ENCODE measurements at places on chromosomes 11 and 22.

DNA sequence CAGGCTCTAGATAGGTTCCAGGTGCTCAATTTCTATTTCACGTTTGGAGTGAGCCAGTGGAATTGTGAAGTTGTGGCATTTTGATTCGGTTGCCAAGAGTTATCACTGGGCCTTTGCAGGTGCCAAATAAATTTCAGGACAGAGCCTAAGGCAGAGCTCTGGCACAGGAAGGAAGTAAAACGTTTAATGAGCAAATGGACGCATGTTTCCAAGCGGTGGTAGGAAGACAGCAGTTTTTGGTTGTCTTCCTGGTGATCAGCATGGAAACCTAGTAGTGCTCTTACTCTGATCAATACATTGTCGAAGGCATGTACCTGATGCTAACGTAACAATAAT, 452 bp downstream of the BIRC3 start:
- H3K4me1 ChIP-seq: peaks cover 20% of the 10 kb centered on the region
- peak overlapping the region; percentile 68 for H3K27ac ChIP-seq
- H3K27me3 ChIP-seq: no peaks in the 10 kb centered on the region
- no peak for DNase-seq
- no peaks in the 10 kb centered on the region for H3K36me3 ChIP-seq
- H3K4me3 ChIP-seq: peak overlapping the region; percentile 62

GRCh38 chr22:31085928-31086327, 4.8 kb downstream of the SMTN start:
- H3K4me3 ChIP-seq: peak overlapping the region; percentile 92
- no peak for DNase-seq
- H3K4me1 ChIP-seq: no peaks in the 10 kb centered on the region
- no peaks in the 10 kb centered on the region for H3K27me3 ChIP-seq
- peaks cover 76% of the 10 kb centered on the region for H3K36me3 ChIP-seq

DNA sequence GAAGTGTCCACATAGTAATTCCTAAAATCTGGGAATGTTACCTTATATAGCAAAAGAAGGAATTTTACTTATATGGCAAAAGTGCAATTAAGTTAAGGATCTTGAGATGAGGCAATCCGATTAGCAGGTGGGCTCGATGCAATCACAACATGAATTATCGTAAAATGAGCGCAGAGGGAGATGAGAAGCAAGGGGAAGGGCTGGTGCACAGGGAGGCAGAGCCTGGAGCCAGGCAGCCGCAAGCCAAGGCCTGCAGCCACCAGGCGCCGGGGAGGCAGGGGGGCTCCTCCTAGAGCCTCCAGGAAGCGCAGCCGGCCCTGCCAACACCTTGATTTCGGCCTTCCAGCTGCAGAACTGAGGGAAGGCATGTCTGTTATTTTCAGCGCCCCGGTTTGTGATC, 85.7 kb downstream of the CELSR1 start:
- H3K36me3 ChIP-seq: no peaks in the 10 kb centered on the region
- no peak overlapping the region for H3K27ac ChIP-seq
- H3K27me3 ChIP-seq: no peaks in the 10 kb centered on the region
- no peak overlapping the region for H3K4me3 ChIP-seq
- no peaks in the 10 kb centered on the region for H3K4me1 ChIP-seq

- H3K27ac ChIP-seq: peak overlapping the region; percentile 80
- H3K4me1 ChIP-seq: no peaks in the 10 kb centered on the region
- peaks cover 33% of the 10 kb centered on the region for H3K36me3 ChIP-seq
- H3K4me3 ChIP-seq: peak overlapping the region; percentile 79
Measured at GRCh38 chr11:67302571-67303131, 679 bp upstream of the SSH3 start.

GRCh38 chr11:117591316-117592039, 205.5 kb downstream of the DSCAML1 start:
- no peak for DNase-seq
- no peak overlapping the region for H3K27ac ChIP-seq
- no peak overlapping the region for H3K4me3 ChIP-seq
- no peaks in the 10 kb centered on the region for H3K27me3 ChIP-seq

DNA sequence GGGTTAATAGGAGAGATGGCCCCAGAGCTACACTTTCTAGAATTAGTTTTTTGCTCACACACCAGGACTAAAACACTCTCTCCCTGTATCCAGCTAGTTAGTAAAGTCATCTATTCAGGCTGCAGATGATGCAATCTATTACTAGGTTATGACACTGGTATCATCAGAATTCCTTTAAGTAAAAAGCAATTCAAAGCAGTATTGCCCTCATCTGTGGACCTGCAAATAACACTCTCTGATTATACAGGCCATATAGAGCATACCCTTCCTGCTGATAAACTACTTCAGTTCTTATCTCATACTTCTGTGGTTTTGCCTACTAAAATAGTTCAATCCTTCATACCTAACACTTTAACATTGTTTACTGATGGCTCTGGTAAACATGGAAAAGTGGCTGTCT, 13.5 kb upstream of the MTMR2 start:
- no peak overlapping the region for H3K4me3 ChIP-seq
- no peak overlapping the region for H3K27ac ChIP-seq
- no peaks in the 10 kb centered on the region for H3K27me3 ChIP-seq

- H3K27ac ChIP-seq: no peak overlapping the region
- no peaks in the 10 kb centered on the region for H3K27me3 ChIP-seq
- H3K36me3 ChIP-seq: no peaks in the 10 kb centered on the region
Measured at GRCh38 chr11:113137713-113138529, 176.5 kb upstream of the TTC12 start.

DNA sequence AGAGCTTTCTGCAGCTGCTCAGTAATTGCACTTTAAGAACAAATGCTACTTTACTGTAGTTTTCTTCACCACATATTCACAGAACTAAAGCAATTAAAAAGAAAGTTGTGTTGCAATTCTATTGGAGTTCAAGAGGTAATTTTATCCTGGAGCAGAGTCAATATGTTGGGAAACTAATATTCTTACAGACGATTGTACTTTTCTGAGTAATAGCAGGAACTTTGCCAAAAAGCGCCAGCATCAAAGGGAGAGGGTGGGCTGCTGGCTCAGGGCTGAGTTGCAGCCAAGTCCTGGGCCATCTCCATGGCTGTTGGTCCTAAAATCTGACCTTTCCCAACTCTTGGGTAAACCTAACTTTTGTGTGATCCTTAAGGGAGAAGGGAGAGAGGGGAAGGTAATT, 73.6 kb upstream of the MYO18B start:
- no peak for DNase-seq
- no peaks in the 10 kb centered on the region for H3K4me1 ChIP-seq
- no peaks in the 10 kb centered on the region for H3K27me3 ChIP-seq
- H3K27ac ChIP-seq: no peak overlapping the region
- H3K36me3 ChIP-seq: no peaks in the 10 kb centered on the region

DNA sequence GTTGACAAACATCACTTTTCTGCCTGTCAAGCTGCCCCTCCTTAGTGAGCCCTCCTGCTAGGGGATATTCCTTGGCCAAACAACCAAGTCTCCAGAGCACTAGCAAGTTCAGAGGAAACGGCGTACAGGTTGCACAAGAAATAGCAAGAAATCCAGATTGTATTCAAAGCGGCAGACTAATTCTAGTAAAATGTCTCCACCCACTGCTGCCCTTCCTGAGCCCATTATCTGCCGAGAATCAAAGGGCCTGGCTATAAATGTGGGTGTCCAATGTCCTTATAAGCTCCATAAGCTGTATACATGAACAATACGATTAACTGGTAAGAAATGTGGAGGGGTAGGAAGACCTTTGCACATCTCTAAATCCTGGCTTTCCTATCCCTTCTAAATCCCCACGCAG, 44.0 kb upstream of the AKIP1 start:
- H3K27me3 ChIP-seq: no peaks in the 10 kb centered on the region
- H3K4me3 ChIP-seq: no peak overlapping the region
- no peak for DNase-seq
- H3K36me3 ChIP-seq: no peaks in the 10 kb centered on the region
- peaks cover 3% of the 10 kb centered on the region for H3K4me1 ChIP-seq

- DNase-seq: no peak
- H3K4me3 ChIP-seq: no peak overlapping the region
- H3K36me3 ChIP-seq: peaks cover 31% of the 10 kb centered on the region
Measured at GRCh38 chr11:68569357-68569756, 108.8 kb downstream of the PPP6R3 start.

- H3K4me3 ChIP-seq: no peak overlapping the region
- no peak for DNase-seq
- H3K27ac ChIP-seq: no peak overlapping the region
- H3K27me3 ChIP-seq: no peaks in the 10 kb centered on the region
Measured at GRCh38 chr11:109697140-109697843, 275.3 kb downstream of the C11orf87 start.

DNA sequence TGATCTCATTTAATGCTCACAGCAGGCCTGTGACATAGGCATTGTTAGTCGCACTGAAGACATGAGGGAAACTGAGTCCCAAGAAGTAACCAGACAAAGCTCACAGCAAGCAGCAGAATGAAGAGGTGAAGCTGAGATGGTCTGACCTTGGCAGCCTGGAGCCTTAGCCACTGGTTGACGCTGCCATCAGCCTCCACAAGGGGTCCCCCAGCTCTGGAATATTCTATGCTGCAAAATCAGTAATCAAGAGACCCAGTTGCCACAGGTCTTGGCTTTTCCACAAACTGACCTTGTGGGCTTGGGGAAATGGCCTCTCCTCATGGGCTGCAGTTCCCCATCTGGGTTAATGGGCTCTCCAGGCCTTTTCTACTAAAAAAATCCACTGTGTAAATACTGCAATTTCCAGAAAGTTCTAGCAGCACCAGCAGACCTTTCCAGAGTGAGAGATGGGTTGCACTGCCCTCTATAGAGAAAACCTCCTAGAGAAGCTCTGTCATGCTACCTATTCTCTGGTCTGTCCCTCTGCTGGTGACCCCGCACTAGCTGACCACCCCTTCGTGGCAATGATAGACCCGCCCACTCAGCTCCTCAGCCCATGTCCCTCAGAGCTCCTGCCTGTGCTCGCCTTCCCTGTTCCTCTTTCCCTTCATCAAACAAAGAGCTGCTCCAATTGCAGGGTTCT, 22.6 kb upstream of the ISX start:
- H3K27ac ChIP-seq: no peak overlapping the region
- no peak for DNase-seq
- no peaks in the 10 kb centered on the region for H3K36me3 ChIP-seq
- no peak overlapping the region for H3K4me3 ChIP-seq

DNA sequence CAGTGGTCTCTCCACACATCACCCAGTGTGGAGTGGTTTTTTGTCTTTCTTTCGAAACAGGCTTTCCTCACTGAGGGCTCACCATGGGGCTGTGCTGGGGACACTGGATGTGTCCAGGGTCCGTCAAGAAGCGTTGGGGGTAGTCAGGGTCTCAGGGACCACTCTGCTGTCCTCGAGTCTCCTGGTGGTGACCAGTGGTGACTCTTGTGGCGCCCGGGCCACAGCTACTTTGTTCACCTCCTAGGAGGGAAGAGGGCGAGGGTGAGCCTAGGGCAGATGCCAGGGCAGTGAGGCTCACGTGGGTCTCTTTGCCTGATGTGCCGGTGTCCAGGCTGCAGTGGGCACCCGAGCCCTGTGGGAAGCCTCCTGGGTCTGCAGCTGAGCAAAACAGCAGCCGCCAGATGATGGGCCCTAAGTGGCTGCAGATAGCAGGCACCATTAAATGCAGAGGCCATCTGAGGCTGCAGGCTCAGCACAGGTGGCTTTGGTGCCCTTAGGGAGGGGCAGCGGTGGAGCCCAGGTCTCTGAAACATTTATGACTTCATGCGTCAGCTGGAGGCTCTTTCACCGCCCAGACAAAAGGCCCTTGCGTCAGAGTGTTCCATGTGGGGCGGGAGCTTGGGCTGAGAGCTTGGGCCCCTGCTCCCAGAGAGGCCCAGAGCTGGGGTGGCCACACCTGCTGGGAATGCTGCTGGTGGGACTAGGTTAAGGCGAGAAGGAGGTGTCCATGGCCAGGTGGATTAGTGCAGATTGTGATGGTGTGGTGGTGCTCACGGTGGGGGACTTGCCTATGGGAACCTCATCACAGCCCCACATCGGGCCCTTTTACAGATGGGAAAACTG, 29.5 kb downstream of the KCNQ1 start:
- no peaks in the 10 kb centered on the region for H3K4me1 ChIP-seq

- peaks cover 26% of the 10 kb centered on the region for H3K36me3 ChIP-seq
- peak; percentile 87 for DNase-seq
- H3K27ac ChIP-seq: peak overlapping the region; percentile 91
- peak overlapping the region; percentile 23 for H3K4me3 ChIP-seq
- H3K27me3 ChIP-seq: no peaks in the 10 kb centered on the region
Measured at GRCh38 chr11:64870176-64870892, 8.1 kb downstream of the EHD1 start.

- H3K4me3 ChIP-seq: peak overlapping the region; percentile 63
- H3K27me3 ChIP-seq: no peaks in the 10 kb centered on the region
Measured at GRCh38 chr11:68040101-68040956, 1.5 kb downstream of the TCIRG1 start.

DNA sequence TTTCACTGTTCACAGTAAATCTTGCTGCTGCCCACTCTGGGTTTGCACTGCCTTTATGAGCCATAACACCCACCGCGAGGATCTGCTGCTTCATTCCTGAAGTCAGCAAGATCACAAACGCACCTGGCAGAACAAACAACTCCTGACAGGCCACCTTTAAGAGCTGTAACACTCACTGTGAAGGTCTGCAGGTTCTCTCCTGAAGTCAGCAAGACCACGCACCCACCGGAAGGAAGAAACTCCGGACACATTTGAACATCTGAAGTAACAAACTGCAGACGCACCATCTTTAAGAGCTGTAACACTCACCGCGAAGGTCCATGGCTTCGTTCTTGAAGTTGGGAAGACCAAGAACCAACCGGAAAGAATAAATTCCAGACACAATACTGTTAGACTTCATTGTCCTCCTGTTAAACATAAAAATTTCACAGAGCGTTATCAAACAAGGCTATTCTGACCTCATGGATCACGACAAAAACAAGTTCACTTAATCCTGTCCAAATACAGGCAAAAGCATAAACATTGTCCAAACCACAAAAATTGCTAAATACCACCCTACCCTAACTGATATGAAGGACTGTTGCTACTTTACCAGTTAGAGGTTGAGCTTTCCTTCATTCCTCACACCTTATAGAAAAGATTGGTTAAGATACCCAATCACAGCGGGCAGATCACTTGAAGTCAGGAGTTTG, 3.0 kb upstream of the CCDC117 start:
- no peak overlapping the region for H3K27ac ChIP-seq
- H3K4me3 ChIP-seq: no peak overlapping the region
- H3K27me3 ChIP-seq: no peaks in the 10 kb centered on the region
- H3K4me1 ChIP-seq: peaks cover 12% of the 10 kb centered on the region

GRCh38 chr11:43943931-43944751, 1.7 kb downstream of the C11orf96 start:
- peaks cover 51% of the 10 kb centered on the region for H3K4me1 ChIP-seq
- peak overlapping the region; percentile 98 for H3K27ac ChIP-seq
- H3K4me3 ChIP-seq: peak overlapping the region; percentile 96
- H3K36me3 ChIP-seq: peaks cover 22% of the 10 kb centered on the region
- peak; percentile 73 for DNase-seq
- no peaks in the 10 kb centered on the region for H3K27me3 ChIP-seq
